ENCODE measurements at places on chromosomes 6 and 20.

DNA sequence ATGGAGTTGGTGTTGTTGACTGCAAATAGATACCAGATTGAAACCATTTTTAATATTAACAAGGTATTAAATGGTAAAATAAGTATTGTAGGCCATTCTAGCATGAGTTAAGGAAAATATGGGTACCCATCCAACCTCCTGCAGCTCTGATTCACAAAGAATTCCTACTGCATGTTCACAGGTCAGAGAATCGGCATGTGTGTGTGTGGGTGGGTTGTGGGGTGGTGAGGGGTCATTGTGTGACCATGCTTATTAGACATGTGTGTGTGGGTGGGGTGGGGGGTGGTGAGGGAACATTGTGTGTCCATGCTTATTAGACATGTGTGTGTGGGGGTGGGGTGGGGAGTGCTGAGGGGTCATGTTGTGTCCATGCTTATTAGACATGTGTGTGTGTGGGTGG, 3.2 kb downstream of the IYD start:
- DNase-seq = no peak

DNA sequence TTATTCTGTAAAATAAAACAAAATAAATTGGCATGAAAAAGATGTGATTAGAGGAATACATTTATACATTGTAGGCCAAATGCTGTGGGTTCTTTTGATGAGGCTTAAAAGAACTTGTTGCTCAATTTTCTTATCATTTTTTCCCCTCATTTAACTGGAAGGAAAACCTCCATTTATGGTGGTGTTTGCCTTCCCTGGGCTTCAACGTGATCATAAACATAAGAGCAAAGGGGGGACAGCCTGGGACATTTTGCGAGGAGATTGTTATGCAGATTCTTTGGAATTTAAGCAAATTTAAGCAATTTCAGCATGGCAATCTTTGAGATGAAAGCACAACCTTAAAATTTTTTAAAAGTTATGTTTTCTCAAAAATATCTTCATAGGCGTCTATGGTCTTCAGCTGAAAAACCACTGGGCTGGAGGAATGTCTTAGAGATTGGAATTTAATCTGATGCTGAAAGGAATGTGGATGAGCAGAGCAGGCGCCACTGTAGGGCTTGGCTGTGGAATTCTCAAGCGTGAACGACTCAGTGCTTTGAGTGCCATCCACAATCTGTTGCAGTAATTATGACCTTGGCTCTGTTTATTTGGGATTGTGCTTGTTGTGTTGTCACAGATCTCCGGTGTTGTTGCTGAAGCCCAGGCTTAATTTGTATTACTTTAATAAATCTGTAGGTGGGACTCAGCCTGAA, 149.4 kb upstream of the MLIP start:
- DNase-seq = no peak

DNA sequence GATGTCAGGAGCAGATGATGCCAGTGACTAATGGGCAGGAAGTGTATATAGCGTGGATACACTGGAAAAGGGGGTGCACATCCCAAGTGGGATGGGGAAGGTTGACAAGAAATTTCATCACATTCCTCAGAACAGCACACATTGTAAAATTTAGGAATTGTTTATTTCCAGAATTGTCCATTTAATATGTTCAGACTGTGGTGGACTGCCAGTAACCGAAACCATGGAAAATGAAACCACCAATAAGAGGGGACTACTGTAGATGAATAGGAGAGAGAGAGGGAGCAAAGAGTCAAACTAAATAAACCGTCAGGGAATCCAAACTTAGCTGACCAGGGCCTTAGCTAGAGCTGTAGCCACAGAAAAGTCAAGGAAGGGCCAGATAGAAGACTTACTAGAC, 164.4 kb upstream of the PRDM1 start:
- DNase-seq = no peak

- no peak for DNase-seq
These were observed 47.5 kb upstream of the JAG1 start for GRCh38 chr20:10721137-10721896.

- DNase-seq = no peak
These were observed 10.6 kb upstream of the TGM3 start for GRCh38 chr20:2285193-2285592.

- DNase-seq = no peak
These were observed 173.1 kb downstream of the CLVS2 start for GRCh38 chr6:123168892-123169773.

DNA sequence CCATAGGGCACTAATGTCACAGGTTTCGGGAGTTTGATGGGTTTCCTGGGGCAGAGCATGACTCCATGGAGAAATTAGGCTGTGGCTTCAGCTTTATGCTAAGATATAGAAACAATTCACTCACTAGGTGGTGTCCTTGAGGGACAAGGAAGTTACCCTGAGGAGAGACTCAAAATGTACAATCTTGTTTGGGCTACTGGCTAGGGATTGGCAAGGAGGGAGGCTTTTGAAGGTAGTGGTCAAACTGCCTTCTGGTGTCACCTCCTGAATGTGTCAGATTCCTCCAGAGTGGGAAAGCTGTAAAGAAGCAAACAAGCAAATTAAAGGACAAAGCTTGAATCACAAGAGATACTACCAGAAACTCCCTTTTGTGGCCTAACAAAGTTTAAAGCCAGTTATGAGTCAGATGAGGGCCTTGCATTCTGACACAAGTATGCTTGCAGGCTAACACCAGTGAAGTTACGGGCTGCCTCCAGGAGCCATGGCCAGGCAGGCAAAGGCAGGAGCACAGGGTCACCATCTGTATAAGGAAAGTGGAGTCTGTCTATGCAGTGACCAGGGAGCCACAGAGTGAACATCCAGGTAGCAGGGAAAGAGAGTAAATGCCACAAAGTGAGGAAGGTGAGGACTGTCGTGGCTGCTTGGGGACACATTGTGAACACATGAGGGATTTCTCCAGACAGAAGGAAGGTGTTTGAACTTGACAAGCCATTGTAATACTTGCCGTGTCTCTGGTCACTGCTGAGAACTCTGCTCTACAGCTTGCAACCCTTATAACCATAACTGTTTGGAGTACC, 107.7 kb upstream of the DTNBP1 start:
- DNase-seq = no peak

DNA sequence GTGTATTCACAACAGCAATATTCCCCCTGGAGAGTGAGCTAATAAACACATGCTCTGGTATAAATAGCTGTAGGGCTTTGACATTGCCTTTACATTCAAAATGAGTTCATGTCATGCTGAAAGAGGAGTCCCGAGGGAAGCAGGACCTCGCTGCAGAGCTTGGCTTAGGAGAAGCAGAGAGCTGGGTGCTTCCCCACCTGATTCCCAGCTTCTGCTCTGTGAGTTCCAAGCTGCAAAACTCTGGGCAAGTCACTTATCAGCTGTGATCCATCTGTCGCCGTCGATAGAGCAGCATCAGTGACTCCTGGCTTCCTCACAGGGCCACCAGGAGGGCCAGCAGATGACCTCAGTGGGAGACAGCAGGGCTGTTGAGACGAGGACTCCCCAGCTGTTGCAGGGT, 241.8 kb downstream of the ANKRD60 start:
- no peak for DNase-seq

DNA sequence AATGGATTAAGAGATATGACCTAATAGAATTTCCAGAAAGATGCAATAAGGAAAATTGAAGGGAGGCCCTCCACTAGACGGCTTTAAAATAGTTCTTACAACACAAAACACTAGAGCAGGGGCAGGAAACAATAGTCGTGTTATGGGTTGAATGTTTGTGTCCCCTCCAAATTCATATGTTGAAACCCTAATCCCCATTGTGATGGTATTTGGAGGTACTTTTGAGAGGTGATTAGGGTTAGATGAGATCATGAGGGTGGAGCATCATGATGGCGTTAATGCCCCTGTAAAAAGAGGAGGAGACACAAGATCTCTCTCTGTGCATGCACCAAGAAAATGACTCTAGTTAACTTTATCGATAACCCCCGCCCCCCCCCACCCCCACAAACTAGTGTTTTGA, 104.0 kb upstream of the HMGN3 start:
- no peak for DNase-seq
